ENCODE measurements at places on chromosomes 7 and 10.

DNA sequence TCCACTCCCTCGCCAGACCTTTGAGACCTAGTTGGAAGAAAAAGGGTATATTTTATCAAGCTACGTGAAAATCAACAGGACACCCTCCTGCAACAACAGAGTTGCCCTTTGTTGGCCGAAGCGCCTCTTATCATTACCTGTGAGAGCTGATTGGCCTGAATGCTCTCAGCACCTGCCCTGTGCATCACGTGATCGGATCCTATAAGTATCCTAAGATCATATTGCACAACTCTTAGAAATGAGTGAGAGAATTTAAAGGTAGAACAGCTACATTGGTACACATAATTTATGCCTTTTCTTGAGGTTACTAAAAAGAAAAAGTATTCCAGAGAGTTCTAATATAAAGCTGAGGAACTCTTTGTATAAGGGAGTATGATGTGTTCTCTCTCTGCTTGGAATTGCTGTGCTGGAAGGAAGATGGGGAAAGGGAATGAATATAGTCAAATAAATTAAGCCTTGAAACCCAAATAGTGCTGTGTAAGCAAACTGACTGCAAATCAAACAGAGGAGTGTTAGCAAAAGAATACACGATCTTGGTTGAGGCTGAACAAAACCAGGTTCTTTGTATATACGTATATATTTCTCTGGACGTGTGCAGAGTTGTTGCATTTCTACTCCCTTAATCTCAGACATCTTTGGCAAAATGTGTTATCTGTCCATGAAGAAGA is 69.3 kb downstream of the LRRC4 start:
- no peak for DNase-seq

DNA sequence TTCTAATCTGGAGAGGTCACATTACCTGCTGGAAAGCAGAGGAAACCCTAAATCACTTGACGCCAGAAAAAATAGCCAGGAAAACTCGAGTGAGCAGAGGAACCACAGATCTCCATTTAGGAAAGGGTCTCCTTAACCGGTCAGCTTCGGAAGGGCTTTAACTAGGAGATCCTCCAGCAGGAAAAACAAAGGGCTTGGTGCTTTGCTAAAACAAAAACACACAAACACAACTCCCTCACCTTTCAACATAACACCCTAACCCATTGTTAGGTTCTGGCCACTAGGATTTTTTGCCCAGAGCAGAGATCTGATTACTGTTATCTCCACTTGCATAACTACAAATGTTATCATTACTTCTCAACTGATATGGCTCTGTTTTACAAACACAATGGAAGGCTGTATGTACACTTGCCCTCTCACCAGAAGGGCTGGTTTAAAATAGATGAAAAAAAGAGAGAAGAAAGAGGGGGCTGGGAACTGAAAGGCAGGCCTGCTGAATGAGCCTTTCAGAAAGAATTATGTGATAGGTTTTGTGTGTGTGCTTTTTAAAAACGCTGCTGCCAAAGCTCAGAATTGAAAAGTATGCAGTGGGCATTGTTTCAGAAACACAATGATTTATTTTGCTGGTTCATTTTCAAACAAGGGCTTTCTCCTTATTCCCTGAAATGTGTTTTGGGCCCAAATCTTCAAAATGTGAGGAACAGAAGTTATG is 161.5 kb downstream of the FGFR2 start:
- no peak for DNase-seq

GRCh38 chr7:52741670-52742290 is 293.7 kb upstream of the POM121L12 start:
- DNase-seq: no peak

DNA sequence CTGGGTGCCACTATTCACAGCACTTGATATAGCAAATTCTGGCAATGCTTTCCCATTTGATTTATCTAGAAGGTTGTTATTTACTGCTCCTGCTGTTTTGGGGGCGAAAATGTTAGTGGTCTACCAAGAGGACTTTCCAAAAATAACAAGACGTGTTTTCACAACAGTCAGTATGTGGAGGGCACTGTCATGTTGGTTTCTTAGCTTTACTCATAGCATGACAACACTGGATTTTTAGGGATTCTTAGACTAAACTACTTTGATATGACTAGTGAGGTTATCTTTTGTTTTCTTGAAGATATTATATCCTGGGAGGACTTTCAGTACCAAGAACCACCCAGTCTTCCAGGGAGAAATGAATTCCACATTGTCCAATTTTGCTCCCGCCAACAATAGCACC is 49.4 kb downstream of the NUDCD3 start:
- DNase-seq: no peak

GRCh38 chr10:114624951-114625780 is 32.9 kb downstream of the ABLIM1 start:
- no peak for DNase-seq

DNA sequence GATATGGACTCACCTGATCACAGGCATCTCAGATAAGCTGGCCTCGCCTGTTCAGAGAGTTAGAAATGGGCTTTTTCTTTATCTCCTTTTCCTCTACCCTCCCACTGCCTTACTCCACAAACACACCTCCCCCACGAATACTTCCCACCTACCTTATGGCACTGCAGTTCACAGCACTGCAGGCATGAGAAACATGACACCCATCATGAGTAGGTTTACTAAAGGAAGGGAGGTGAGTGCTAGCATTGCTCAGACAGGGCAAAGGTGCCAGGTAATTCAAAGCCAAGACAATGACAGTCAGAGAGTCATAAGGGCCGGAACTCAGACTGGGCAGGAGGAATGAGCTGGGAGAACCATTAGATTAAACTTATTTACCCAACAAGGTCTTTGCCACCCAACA is 220.6 kb downstream of the FAM107B start:
- DNase-seq: no peak

GRCh38 chr7:22541789-22542188 is 41.8 kb upstream of the STEAP1B start:
- DNase-seq: no peak

GRCh38 chr10:29648983-29649268 is 14.2 kb upstream of the SVIL start:
- no peak for DNase-seq

- DNase-seq: no peak
Observed at GRCh38 chr10:98646998-98647917, 200.5 kb upstream of the HPS1 start.

DNA sequence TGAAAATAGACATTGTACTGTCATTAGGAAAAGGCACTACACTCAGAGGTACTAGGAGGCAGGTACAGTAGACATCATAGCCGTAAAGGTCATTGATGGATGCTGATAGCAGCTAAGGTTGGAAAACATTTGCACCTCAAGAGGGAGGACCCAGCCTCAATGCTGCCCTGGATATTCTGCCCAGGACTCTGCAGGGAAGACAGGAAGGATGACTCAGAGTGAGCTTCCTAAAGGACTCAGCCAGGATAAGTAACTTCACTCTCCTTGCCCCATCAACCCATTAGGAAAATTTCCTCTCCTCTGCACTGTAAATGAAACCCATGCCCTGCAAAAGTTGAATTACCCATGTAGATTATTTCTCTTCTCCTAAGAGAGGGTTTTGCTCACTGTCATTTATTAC is 617.9 kb upstream of the MKI67 start:
- DNase-seq: no peak

DNA sequence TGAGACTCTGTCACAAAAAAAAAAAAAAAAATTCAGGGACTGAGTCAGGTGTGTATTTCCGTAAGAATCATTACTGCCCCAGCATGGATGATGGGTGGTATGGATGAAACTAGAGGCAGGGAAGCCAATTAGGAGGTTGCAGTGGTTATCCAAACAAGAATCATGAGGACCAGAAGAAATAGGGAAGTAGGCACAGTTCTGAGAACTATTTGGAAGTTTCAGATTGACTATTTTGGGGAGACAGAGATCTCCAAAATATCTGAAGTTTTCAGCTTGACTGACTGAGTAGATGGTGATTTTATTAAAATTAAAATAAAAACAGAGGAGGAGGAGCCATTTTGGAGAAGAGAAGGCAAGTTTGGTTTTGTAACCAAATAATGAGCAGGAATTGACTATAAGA is 119.4 kb upstream of the NRBF2 start:
- DNase-seq: no peak

- no peak for DNase-seq
Observed at GRCh38 chr7:29972315-29972669, 17.3 kb downstream of the SCRN1 start.

DNA sequence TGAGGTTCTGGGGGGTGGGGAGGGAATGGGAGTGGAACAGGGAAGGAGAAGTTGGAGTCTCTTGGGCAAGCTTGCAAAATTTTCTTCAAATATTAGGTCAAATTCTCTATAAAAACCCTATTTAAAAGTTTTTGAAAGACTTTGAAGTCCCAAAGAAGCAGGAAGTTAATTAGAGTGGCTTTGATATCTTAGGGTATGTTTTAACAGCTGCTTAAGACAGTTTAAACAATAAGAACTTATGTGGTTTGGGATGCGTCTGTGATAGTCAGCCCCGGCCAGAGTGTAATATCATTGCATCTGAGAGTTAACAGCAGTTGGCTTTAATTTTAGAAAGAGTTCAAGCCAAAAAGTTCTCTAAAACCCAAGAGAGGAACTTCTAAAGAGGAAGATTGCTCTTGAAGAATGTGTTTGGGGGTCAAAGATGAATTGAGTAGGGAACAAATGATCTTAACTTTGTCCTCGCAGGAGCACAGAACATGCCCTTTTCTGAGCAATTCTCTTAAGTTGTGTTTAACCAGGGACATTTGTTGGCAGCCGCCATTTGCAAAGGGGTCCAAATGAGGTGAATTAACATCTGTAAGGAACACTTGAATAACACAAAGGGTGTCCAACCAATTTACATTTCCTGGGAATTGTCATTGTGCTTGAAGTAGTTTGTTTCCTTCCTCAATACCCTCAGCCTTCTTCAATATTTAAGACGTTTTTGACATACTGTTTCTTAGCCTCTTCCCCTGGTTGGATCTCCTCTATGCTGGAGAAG is 182.4 kb downstream of the PTEN start:
- no peak for DNase-seq

DNA sequence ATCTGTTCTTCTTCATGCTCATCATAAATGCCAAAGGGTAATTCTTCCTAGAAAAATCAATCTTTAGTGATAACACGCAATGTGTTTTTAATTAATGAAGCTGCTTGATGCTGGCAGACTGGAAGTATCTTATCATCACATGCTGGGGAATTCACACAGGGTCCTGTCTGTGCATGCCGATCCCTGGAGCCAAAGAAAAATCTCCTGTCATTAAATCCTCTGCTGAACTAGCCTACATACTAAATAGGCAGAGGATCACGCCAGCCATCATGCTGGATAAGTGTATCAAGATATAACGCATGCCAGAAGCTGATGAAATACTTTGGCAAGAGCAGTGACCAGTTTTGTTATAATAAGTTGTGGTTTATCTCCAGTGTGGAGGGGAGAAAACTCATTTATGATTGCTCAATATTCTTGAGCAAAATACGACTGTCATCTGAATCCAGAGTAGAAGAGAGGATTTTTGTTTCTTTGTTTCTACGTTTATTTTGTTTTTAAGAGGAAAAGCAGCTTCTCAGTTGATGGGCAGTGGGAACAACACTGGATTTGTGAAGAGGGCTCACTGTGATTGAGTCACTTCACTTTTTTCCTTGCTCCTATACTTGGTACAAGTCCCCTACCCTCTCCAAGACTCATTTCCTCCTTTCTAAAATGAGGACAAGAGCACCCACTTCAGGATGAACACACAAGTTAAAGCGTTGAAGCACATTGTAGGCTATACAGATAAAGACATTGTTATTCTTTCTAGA is 649.1 kb downstream of the TNS3 start:
- DNase-seq: no peak

GRCh38 chr10:21732067-21732772 is 198.2 kb downstream of the MLLT10 start:
- DNase-seq: no peak

- DNase-seq: no peak
Observed at GRCh38 chr7:20749906-20750305, 36.8 kb downstream of the SP8 start.

DNA sequence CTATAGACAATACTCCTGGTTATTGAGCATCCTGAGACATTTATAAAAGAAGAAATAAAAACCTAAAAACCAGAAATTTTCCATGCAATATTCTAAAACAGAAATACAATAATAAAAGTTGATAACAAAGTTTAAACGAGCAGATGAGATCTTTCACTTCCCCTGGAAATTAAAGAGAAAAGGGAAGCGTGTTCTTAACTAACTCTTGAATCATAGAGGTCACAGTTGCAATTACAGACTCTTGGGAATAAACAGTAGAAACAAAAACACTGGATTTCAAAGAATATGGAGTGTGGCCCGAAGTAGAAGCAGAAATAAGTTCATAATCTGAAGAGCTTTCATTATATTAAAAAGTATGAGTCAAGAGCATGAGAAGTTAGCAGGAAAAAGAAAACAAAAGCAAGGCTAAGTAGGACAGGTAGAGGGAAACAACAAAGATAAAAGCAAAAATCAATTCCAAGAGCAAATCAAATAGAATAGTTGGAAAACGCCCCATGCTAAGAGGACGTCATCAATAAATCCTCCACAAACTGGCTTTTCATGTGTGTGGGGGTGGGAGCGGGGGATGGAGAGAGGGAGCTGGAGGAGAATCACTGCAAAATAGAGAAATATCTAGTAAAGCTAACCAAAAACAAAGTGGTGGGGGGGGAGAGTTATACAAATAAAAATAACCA is 55.2 kb upstream of the C10orf71 start:
- DNase-seq: no peak

DNA sequence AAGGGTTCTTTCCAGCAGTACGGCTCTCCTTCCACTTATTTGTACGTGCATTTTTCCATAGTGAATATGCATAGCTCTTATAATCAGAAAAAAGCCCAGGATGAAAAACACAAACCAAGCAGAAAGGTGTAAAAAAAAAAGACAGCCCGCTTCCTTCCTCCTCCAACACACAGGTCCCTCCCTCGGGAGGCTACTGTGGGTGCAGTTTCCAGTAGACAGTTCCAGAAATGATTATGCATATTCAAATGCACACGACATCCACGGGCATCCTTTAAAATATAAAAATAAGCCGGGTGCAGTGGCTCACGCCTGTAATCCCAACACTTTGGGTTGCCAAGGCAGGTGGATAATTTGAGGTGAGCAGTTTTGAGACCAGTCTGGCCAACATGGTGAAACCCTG is 59.9 kb downstream of the TNRC18 start:
- DNase-seq: no peak

DNA sequence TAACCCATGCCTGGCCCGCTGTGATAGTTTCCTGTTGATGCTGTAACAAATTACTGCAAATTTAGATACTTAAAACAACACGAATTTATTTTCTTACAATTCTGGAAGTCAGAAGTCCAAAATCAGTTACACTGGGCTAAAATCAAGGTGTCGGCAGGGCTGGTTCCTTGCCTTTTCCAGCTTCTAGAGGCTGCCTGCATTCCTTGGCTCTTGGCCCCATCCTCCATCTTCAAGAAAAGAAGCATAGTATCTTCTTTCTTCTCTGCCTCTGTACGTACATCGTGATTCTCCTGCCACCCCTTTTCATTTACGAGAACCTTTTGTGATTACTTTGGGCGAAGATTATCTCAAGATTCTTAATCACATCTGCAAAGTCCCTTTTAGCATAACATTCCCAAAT is 1.6 kb upstream of the TIAL1 start:
- DNase-seq: no peak

DNA sequence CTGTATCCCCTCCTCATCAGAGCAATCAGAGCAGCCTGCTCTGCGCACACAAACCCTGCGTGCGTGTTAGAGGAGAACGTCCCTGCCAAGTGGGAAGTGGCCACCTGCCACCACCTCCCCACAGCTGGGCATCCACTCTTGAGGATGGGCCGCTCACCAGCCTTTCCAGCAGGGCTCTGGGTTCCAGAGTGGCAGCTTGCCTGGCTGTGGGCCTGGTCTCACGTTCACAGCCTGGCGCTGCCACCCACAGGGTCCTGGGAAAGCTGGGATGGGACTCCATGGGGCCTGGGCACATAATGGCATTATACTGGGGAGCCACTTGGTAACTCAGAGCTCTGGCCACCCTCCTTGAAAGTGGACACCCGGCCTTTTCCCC is 151.1 kb upstream of the PPP2R2D start:
- no peak for DNase-seq

All from activated naive CD4-positive, alpha-beta T cell (primary cell).